ENCODE measurements at places on chromosomes 5 and 9.

GRCh38 chr5:174773371-174773770 lies 49.0 kb downstream of the MSX2 start:
- no peak for DNase-seq

DNA sequence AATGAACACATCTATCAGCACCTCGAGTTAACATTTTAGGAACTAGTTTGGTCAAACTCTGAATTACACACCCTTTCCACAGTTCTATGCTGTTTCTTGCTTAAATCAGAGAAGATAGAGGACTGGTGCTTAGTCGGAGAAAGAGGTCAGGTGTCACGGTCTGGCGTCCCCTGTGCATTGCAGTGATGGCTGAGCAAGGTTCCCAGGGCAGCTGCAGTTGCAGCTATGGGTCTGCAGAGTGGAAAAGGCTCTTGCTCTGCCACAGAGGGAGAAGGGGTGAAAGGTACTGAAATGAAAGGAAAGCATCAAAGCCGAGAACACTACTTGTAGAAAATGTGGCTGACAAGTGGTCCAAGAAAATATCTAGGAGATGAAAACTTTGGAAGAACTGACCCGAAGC lies 25.2 kb upstream of the SH3RF2 start:
- no peak for DNase-seq

DNA sequence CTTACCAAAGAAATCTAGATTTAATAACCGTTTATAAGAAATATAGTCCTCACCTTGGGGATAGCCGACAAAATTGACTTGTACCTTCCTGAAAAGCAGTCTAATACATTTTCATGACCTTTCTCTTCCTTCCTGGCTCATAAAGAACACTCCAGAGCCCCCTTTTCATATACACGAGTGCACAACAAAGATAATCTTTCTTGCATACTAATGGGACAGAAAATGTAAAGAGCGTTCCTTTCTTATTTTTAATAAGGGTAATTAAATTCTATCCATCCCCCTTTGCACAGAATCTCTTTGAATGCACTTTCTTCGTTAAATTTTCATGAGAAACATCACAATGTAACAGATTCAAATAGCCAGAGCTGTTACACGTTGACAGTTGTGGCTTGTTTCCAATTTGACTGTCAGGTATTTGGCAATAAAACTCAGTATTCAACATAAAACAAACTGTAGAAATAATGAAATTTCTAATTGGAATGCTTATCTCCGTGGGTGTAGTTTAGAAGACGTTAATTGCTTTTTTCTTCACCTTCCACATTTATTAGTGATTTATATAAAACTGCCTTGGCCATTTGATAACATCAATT lies 732.3 kb upstream of the DMAC1 start:
- no peak for DNase-seq

DNA sequence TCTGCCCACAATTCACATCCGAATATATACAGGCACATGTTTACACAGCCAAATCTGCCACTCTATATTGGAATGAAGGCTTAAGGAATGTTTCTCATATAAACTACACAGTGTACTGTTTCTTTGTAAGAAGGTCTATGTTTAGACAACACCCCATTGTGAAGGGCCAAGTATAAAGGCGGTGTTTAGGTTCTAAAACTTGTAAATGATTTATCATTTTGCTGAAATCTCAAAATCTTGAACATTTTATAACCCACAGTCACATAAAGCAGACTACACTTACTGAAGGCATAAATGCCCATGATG lies 94.0 kb downstream of the ZNF608 start:
- DNase-seq = no peak

DNA sequence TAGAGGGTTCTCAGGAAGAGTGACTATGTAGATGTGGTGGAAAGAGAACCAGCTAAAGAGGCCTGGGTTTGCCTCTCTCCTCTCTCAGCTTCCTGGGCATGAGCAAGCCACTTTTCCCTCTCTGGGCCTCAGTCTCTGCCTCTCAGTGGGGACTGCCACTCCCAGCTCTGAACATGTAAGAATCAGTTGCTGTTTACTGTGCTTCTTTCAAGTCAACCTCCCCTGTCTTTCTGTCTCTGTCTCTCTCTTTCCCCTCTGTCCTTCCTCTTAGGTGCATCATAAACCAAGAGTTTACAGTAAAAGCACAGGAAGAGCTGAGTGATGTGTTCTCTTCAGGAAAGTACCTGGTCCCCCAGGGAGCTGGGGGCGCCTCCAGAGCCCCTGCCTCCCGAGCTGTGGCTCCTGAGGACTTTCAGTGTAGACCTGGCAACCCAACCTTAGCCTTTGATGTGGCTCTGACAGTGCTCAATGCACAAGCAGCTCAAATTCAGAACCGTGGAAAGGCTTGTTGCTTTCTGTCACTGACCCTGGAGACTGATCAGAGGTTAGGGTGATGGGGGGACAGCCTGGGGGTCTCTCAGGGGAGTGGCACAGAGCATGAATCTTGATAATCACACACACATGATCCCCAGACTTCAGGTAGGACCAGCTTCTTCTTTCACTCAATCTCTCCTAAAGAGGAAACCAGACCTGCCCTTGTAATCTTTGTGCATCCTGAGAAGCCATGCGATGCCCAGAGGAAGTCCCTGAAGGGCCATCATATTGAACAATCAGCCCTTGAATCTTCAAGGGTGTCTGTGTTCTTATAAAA lies 59.4 kb upstream of the TNFSF8 start:
- DNase-seq = no peak

GRCh38 chr5:142320851-142321560 lies 3.8 kb downstream of the SPRY4 start:
- no peak for DNase-seq

All from amniotic stem cell (primary cell).